ENCODE measurements at places on chromosomes 1 and 21. TPM values are rescaled to one million over a fixed set of nuclear protein-coding genes. Genes with fewer than 3 reads are reported as not detected.

Gene DRAXIN
- total RNA-seq: 1.6 TPM

Gene LORICRIN
- total RNA-seq: not detected

Gene C1orf116
- not detected for total RNA-seq

Gene HES3
- not detected for total RNA-seq

Gene S100A1
- total RNA-seq: not detected

Gene VWA1
- not detected for total RNA-seq

Gene EPHB2
- not detected for total RNA-seq

Gene PRR9
- total RNA-seq: not detected

Gene PCBP3
- total RNA-seq: 1.2 TPM

Gene CAMK2N1
- 1.1 TPM for total RNA-seq

Gene DMRTA2
- not detected for total RNA-seq

Gene ANKRD45
- total RNA-seq: not detected

Gene KCNC4
- total RNA-seq: 12.4 TPM

Gene RHCE
- total RNA-seq: 0.60 TPM

Gene SLC25A34
- total RNA-seq: 2.0 TPM

- H3K27me3 ChIP-seq: no peaks in the 10 kb centered on the region
- H3K4me3 ChIP-seq: no peak overlapping the region
- H3K36me3 ChIP-seq: no peaks in the 10 kb centered on the region
Measured at GRCh38 chr1:3012456-3013291, 8.6 kb upstream of the ACTRT2 start.

DNA sequence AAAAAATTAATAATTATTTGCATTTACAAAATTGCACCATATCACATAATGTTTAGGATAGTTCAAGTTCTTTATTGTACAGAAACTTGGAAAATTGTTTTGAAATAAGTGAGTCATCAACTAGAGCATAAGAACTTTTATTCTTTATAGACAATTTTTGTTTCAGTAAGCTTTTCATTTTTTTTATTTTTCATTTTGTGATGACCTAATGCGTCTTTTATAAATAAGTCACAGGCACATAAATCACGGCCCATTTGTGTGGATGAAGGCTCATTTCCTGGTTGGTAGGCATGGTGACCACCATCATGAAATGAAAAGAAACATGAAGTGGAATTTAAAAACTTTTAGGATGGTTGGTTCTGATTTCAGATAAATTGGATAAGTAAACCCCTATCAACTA, 39.3 kb downstream of the SPAG17 start:
- H3K27me3 ChIP-seq: no peaks in the 10 kb centered on the region
- no peak overlapping the region for H3K4me3 ChIP-seq
- H3K36me3 ChIP-seq: no peaks in the 10 kb centered on the region
- H3K27ac ChIP-seq: no peak overlapping the region
- DNase-seq: no peak

GRCh38 chr1:65795311-65795710, 2.6 kb downstream of the PDE4B start:
- H3K36me3 ChIP-seq: no peaks in the 10 kb centered on the region
- H3K27ac ChIP-seq: no peak overlapping the region
- no peaks in the 10 kb centered on the region for H3K4me1 ChIP-seq
- no peak overlapping the region for H3K4me3 ChIP-seq
- no peaks in the 10 kb centered on the region for H3K27me3 ChIP-seq
- DNase-seq: no peak

GRCh38 chr1:153357853-153358690, at the start of gene S100A9:
Gene S100A9, plus strand, starts transcription at chr1:153357854. Its CDS starts 430 bp downstream, at chr1:153358284.
- H3K4me3 ChIP-seq: no peak within 1 kb of the TSS
- no peak within 1 kb of the TSS for H3K27ac ChIP-seq
- no peak for DNase-seq
- no peaks in the 10 kb centered on the region for H3K27me3 ChIP-seq
- no peaks in the 10 kb centered on the region for H3K36me3 ChIP-seq

GRCh38 chr21:29751473-29752185, 188.2 kb downstream of the GRIK1 start:
- no peaks in the 10 kb centered on the region for H3K4me1 ChIP-seq
- no peak for DNase-seq
- H3K4me3 ChIP-seq: no peak overlapping the region
- no peak overlapping the region for H3K27ac ChIP-seq

GRCh38 chr1:234683861-234684632, 74.1 kb upstream of the IRF2BP2 start:
- H3K36me3 ChIP-seq: no peaks in the 10 kb centered on the region
- no peaks in the 10 kb centered on the region for H3K4me1 ChIP-seq
- no peak overlapping the region for H3K27ac ChIP-seq
- H3K27me3 ChIP-seq: no peaks in the 10 kb centered on the region
- DNase-seq: no peak

DNA sequence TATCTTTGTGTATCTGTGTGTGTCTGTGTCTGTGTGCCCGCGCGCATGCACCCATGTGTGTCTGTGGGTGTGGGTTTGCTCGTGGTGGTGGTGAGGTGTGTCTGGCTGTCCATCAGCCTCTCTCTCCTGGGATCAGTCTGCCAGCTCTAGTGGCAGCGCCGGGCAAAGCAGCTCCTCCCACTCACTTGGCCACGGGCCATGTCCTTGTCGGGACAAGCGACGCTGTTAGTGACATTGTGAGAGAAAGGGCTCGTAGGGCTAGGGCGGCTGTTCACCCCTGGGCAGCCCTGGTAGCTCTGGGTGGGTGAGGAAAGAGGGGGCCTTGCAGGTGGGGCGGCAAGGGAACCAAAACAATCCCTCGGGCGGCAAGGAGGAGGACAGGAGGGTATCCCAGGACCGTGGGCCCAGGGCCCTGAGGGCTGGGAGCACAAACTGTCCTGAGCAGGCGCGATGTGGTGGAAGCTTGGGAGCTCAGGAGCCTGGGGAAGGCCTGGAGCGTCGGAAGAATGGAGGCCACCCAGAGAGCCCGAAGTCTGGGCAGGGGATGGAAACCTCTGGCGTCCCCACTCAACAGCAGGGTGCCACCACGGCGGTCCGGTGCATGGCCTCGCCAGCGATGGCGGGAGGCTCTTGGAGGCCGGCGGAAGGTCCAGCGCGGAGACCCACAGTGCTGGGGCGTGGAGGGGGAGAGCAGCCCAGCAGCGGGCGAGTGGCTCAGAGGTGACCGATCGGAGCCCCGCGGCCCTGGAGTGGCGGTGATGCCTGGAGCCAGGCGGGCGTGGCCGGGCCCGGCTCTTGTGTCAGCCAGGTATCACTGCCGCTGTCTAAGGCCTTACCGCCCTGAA, 140.5 kb downstream of the LIPI start:
- no peaks in the 10 kb centered on the region for H3K27me3 ChIP-seq
- H3K4me3 ChIP-seq: no peak overlapping the region
- H3K4me1 ChIP-seq: no peaks in the 10 kb centered on the region
- no peaks in the 10 kb centered on the region for H3K36me3 ChIP-seq

- H3K4me1 ChIP-seq: peaks cover 4% of the 10 kb centered on the region
- no peak overlapping the region for H3K27ac ChIP-seq
- no peaks in the 10 kb centered on the region for H3K36me3 ChIP-seq
- no peak overlapping the region for H3K4me3 ChIP-seq
- H3K27me3 ChIP-seq: no peaks in the 10 kb centered on the region
Measured at GRCh38 chr1:24198766-24199165, 11.7 kb upstream of the IFNLR1 start.

GRCh38 chr1:225156254-225156653, 226.8 kb downstream of the DNAH14 start:
- no peak for DNase-seq
- H3K27me3 ChIP-seq: no peaks in the 10 kb centered on the region
- no peak overlapping the region for H3K4me3 ChIP-seq
- H3K4me1 ChIP-seq: no peaks in the 10 kb centered on the region
- no peak overlapping the region for H3K27ac ChIP-seq
- no peaks in the 10 kb centered on the region for H3K36me3 ChIP-seq

GRCh38 chr1:16076865-16077238, 3.4 kb upstream of the FAM131C start:
- no peak overlapping the region for H3K27ac ChIP-seq
- no peak overlapping the region for H3K4me3 ChIP-seq
- H3K36me3 ChIP-seq: no peaks in the 10 kb centered on the region
- H3K4me1 ChIP-seq: peaks cover 6% of the 10 kb centered on the region
- no peak for DNase-seq
- H3K27me3 ChIP-seq: peaks cover 6% of the 10 kb centered on the region

DNA sequence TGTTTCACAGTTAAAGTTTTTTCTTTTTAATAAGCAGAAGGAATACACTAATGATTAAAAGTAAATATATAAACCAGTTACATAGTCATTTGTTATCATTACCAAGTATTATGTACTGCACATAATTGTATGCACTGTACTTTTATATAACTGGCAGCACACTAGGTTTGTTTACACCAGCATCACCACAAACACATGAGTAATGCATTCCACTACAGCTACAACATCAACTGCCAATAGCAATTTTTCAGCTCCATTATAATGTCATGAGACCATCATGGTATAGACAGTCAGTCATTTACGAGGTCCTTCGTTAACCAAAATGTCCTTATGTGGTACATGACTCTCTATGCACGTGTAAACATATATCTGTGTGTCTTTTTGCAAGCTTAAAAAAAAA, 35.2 kb downstream of the SCYL3 start:
- no peak overlapping the region for H3K4me3 ChIP-seq
- H3K4me1 ChIP-seq: no peaks in the 10 kb centered on the region
- no peak overlapping the region for H3K27ac ChIP-seq
- DNase-seq: no peak

- no peak overlapping the region for H3K4me3 ChIP-seq
- no peak overlapping the region for H3K27ac ChIP-seq
- no peaks in the 10 kb centered on the region for H3K36me3 ChIP-seq
- peaks cover 4% of the 10 kb centered on the region for H3K4me1 ChIP-seq
Measured at GRCh38 chr1:223136086-223136485, 7.0 kb downstream of the TLR5 start.

- H3K27ac ChIP-seq: no peak overlapping the region
- no peak for DNase-seq
- no peaks in the 10 kb centered on the region for H3K4me1 ChIP-seq
- no peaks in the 10 kb centered on the region for H3K27me3 ChIP-seq
Measured at GRCh38 chr1:41875487-41875886, 43.2 kb downstream of the HIVEP3 start.

- no peak overlapping the region for H3K27ac ChIP-seq
- H3K36me3 ChIP-seq: no peaks in the 10 kb centered on the region
- no peaks in the 10 kb centered on the region for H3K27me3 ChIP-seq
- peak; percentile 11 for DNase-seq
- no peak overlapping the region for H3K4me3 ChIP-seq
- H3K4me1 ChIP-seq: no peaks in the 10 kb centered on the region
Measured at GRCh38 chr21:25862596-25862995, 127.8 kb downstream of the GABPA start.

GRCh38 chr21:37842163-37842919, 73.9 kb downstream of the KCNJ6 start:
- H3K27ac ChIP-seq: no peak overlapping the region
- no peak for DNase-seq
- no peaks in the 10 kb centered on the region for H3K4me1 ChIP-seq
- no peaks in the 10 kb centered on the region for H3K36me3 ChIP-seq

- H3K27ac ChIP-seq: no peak overlapping the region
- H3K36me3 ChIP-seq: no peaks in the 10 kb centered on the region
- no peak for DNase-seq
- H3K4me1 ChIP-seq: no peaks in the 10 kb centered on the region
- H3K27me3 ChIP-seq: no peaks in the 10 kb centered on the region
- no peak overlapping the region for H3K4me3 ChIP-seq
Measured at GRCh38 chr1:186183970-186184628, 191.0 kb downstream of the TPR start.

DNA sequence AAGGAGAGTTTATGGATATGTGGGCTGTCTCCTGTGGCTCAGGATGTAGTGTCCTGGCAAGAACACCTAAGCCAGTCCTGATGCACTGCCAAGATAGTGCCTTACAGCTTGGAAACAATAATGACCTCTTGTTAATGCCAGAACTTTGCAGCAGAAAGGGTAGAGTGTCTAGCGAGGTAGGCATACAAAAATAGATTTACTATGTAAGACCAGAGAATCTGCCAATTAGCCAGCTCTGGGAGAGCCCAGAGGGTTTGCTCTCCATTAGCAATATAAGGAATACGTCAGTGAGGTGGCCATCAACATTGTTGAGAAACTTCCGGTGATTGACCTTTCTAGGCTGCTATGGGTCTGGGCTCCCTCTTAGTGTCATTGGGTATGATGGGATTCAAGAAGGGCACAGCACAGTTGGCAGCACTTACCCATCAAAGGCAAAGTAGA, 178.5 kb upstream of the GALNT2 start:
- H3K36me3 ChIP-seq: no peaks in the 10 kb centered on the region
- H3K4me1 ChIP-seq: no peaks in the 10 kb centered on the region
- no peak overlapping the region for H3K4me3 ChIP-seq
- H3K27ac ChIP-seq: no peak overlapping the region
- no peak for DNase-seq

- peaks cover 8% of the 10 kb centered on the region for H3K4me1 ChIP-seq
- no peak overlapping the region for H3K27ac ChIP-seq
- H3K36me3 ChIP-seq: no peaks in the 10 kb centered on the region
- no peak for DNase-seq
- H3K4me3 ChIP-seq: no peak overlapping the region
- no peaks in the 10 kb centered on the region for H3K27me3 ChIP-seq
Measured at GRCh38 chr1:6152181-6152580, 27.9 kb downstream of the CHD5 start.

- no peak overlapping the region for H3K27ac ChIP-seq
- H3K36me3 ChIP-seq: no peaks in the 10 kb centered on the region
- no peaks in the 10 kb centered on the region for H3K4me1 ChIP-seq
- H3K4me3 ChIP-seq: no peak overlapping the region
Measured at GRCh38 chr1:40004857-40005256, 35.7 kb upstream of the CAP1 start.

DNA sequence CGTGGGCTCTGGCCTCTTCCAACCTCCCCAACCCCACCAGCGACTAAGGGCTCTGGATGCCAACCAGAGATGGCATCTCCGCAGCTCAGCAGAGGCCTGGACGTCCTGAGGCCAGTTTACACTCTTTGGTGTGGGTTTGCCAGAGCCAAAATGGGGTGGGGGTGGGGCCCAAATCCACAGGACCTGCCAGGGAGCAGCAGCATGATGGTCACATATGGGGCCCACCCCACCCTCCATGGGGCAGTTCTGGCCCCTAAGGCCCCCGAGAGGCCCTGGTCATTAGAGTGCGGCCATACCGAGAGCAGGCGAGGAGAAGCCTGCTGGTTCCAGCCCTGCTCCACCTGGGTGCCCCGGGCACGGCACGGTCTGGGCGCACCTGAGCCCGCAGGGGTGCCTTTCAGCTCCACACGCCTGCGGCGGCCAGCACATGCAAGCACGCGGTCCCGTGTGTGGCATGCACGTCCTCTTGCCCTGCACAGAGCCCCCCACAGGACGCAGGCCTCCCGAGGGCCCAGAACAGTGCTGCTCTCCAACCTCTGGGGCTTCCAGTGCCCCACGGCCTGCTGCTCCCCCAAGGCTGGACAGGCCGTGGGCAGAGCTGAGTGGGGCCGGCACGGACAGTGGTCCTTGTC, 4.8 kb downstream of the C1QTNF12 start:
- no peak overlapping the region for H3K4me3 ChIP-seq
- H3K4me1 ChIP-seq: no peaks in the 10 kb centered on the region
- no peaks in the 10 kb centered on the region for H3K27me3 ChIP-seq
